ENCODE measurements at places on chromosomes 16 and 17.

DNA sequence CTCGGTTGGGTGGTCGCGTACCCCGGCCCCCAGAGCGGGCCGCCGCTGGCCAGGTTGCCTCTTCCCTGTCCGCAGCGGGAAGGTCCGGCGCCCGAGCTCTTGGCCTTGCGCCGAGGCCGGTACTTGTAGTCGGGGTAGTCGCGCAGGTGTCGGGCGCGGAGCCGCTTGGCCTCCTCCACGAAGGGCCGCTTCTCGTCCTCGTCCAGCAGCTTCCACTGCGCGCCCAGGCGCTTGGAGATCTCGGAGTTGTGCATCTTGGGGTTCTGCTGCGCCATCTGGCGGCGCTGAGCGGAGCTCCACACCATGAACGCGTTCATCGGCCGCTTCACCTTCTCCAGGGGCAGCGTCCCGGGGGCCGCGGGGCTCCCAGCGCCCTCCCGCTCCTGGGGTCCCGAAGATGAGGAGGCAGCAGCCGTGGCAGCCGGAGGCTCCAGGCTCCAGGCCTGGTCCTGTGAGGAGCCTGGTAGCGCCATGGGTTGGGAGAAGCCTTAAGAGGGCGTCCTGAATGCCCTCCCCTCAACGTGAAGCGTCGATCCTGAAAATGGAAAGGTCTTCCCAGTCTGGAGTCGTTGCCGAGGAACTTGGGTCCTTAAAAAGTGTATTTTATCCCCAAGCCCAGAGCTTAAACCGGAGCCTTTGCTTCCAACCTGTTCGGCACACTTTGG, 558 bp downstream of the SOX15 start:
- DNase-seq, result no peak

DNA sequence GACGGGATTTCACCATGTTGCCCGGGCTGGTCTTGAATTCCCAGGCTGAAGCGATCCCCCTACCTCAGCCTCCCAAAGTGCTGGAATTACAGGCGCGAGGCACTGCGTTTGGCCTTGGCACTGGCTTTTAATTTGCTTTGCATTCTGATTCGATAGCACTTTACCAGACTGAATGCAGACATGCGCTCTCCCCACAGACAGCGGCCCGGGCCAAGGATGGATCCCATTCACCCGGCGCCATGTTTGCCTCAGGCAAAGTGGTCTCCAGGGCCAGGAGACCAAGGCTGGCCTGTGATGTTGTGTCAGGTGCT, 41.7 kb downstream of the DHRS7B start:
- DNase-seq, result no peak

DNA sequence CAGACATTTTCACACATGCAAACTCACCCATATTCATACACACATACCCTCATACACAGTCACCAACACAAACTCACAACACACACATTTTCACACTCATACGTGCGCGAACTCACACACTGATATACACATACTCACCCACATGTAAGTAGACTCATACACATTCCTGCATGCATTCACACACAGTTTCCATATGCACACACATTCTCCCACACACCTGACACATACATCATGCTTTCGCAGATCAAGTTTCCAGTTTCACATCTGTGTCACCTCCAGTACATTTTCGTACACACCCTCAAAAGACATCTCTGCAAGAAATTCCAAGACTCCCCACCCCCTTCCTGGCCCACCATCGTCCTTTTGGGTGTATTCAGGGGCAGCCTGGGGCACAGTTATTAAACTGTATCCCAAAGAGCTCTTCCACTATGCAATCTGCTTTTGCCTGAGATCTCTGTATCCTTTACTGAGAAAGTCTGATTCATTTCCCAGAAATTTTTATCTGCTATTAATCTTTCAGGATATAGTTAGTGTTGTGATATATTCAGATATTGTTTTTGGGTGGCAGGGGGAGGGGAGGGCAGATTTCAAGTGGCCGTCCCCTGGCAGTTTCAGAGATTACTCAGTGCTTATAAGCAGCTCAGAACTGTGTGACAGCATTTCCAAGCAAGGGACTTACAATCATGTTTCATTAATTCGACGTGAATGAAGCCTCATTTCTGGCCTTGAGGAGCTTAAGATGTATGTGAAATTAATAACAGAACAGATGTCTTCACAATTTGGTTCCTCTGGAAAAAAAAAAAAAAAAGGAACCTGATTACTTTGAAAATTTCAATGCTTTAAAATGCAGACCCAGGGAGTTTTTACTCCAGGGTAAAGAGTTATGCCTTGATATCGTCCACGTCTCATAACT, 35.3 kb upstream of the MMP2 start:
- no peak for DNase-seq

DNA sequence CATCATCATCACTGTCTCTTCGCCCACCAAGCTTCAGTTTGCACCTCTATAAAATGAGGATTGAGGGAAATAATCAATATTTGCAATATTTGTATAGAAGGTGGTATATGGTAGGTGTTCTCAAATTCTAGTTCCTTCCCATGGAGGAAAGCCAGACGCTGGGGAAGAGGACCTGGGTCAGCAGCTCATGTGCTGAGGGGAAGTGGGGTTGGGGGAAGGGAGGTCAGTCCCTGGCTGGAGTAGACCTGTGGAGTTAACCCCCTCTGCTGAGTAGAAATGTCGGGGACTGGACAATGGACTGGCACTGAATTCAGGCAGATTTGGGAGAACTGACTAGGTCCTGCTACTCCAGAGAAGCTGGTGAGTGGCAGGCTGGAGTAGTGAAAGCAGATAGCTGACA, 12.8 kb upstream of the ITGB3 start:
- DNase-seq, result no peak

GRCh38 chr16:75821117-75821516, 94.8 kb upstream of the CPHXL start:
- no peak for DNase-seq

- DNase-seq, result no peak
Measured at GRCh38 chr17:17347956-17348871, 45.0 kb downstream of the NT5M start.

- no peak for DNase-seq
Measured at GRCh38 chr17:31538080-31538762, 146.7 kb downstream of the RAB11FIP4 start.

DNA sequence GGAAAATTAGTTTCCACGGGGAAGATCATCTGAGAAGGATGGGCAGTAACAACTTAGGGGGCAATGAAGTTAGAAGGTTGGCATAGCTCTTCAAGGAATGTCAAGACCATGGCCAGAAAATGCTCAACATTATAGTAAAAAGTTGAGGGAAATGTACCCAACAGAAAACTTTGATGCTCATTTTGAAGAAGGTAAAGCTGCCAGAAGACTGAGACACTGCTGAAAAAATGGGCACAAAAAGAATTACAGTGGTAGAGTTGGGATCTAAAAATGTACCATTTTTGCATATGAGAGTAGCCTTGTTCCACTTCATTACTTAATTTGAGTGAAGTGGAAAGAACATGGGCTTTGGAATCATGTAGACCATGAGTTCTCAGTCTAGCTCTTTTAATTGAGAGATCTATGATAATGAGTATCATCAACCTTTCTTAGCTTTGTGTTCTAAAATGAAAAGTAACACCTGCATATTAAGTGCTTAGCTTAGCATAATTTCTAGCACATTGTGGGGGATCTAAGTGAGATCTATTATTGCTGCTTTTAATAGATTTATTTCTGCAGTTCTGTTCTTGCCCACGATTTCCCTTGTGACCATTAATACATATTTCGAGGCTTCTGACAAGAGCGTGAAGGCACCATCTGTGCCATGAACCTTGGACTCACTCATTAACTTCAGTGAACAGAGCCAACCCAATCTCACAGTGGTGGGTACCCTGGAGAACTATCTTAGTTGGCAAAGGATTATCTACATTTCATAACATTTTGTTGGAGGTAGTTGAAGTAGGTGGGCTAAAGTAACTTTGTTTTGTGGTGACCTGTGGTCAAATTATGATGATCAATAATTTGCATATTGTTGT, 3.0 kb downstream of the NACA2 start:
- DNase-seq, result no peak

GRCh38 chr16:18942061-18942460, 15.9 kb upstream of the SMG1 start:
- no peak for DNase-seq

GRCh38 chr17:81429821-81430551, 34.7 kb downstream of the BAHCC1 start:
- no peak for DNase-seq

GRCh38 chr17:33682599-33682998, 389.5 kb upstream of the ASIC2 start:
- DNase-seq, result no peak

DNA sequence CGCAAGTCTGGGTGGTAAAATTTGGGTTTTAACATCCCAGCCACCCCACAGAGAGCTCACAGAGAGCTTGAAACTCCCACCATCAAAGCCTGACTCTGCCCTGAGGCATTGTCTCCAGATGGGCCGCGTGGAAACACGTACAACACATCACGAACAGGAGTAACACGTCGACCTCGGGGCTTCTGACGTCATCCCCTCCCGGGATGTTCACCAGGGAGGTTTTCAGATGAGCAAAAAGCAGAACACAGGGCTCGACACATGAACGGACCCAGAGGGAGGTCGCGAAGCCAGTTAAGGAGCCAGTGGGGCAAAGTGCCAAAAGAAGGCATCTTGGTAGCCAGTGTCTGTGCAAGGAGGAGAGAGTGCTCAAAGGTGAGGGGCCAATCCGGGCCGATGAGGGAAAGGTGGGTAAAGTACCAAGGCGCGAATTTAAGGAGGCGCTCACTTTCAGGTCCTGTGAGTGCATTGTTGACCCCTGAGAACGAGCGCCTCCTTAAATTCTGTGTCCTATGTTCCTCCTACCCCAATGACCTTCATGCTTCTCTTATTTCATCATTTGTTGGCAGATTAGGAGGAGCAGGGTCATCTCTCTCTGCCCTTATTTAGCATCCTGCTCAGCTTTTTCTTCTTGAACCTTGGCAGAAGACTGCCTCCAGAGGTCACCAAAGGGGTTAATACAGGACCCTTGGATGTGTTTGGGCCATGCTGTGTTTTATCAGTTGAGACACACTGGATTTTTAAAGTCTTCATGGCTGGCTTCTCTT, 5.6 kb downstream of the RCVRN start:
- no peak for DNase-seq

GRCh38 chr17:9021158-9021991, at the start of gene NTN1:
TSS of gene NTN1 (plus strand) at chr17:9021510. CDS start at chr17:9022374, 864 bp downstream.
- DNase-seq, result no peak

GRCh38 chr17:61784510-61784909, 78.8 kb downstream of the BRIP1 start:
- DNase-seq, result no peak

GRCh38 chr16:14205666-14206065, 134.5 kb downstream of the MRTFB start:
- DNase-seq, result no peak

DNA sequence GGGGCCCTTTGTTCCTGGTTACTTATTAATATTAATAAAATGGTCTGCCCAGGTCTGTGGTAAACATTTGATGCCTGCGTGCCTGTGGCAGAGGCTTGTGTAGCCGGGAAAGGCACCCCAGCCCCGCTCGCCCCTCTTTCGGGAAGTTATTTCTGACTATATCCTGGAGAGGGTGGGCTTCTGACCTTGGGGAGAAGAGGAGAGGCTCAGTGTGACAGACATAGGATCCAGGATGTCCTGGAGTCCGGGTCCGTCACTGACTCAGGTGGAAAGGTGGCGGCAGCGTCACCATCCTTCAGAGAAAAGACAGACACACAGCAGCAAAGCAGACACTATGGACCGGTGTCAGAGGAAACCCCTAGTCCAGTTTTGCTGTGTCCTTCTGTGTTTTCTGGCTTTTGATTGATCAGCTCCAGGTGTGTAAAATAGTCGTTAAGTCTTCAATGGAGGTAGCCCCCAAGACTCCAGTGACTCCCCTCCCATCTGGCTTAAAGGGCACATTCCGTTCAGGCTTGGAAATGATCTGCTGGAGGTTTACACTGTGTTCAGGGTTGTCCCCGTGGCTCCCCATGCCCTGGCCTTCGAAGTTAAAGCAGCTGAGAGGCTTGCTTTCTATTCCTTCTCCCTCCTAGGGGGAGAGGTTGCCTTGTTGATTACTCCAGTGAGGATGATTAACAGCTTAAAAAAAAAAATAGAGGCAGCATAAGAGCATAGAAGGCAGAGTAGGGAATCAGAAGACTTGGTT, 81.6 kb downstream of the CCDC182 start:
- DNase-seq, result no peak

DNA sequence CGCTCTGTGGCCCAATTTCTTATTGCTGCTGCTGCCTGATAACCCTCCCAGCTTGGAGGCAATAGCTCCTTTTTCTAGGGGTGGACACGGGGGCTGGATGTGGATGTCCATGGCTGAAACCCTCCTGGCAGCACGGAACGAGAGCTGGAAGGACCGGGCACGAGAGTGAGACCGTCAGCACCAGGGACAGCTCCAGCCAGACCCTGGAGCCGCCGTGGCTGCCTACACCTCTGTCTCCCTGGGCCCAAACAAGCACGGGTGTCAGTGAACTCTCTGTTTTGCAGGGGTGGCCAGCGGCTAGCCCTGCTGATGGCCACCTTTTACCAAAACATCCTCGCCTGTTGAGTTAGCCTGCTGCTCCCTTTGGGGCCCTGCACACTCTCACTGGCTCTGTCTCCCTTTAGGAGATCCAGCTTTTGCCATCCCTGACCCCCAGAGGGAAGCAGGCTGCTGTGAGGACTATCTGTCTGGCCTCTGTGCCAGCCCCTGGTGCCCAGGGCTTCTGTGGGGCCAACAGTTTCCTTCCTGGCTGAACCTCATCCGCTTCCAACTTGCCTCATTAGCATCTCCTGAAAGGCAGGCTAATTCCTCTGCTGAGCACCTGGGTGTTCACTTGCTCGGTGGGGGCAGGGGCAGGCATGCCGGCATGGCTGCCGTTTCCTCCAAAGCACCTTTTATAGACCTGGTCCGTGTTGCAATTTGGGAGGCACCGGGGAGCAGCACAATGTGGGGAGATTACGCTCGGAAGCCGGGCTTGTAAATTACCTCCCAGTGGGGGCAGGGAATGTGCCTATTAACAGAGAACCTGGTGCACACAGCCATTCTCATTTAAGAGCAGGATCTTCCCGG, 118.1 kb downstream of the ENGASE start:
- peak; percentile 64 for DNase-seq

GRCh38 chr17:540631-541030, 174.0 kb downstream of the VPS53 start:
- DNase-seq, result no peak

DNA sequence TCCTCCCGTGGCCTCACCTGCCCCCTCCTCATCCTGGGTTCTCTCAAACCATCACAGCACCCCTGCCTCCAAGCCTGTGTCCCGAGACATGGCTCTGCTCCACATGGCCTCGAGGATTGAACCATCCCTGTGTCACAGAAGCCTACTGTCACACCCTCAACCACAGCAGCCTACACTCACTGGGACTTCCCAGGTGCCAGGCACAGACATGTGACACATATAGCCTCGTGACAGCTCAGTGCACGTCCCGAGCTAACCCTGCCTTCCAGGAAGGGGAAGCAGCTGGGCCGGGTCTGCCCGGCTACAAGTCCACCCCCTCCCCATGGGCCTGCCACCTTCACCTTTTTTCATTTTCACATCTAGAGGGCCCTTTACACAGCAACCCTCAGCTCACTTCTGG, 238.3 kb downstream of the CPPED1 start:
- no peak for DNase-seq

DNA sequence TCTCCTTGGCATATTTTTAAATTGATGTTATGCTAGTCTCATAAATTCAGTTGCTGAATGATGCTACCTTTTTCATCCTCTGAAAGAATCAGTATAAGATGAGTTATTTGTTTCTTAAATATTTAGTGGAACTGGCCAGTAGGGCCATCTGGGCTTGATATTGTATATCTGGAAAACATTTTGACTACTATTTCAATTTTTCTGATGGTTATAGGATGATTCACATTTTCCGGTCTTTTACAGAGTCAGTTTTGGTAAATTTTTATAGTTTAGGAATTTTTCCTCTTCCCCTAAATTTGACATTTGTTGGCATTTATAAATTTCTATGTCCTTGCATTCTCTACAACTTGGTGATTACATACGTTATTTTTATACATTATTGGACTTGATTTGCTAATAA, 296.3 kb upstream of the AXIN2 start:
- no peak for DNase-seq
